ENCODE measurements at places on chromosomes 3 and 15. TPM values are rescaled to one million over a fixed set of nuclear protein-coding genes. Genes with fewer than 3 reads are reported as not detected.

Gene MEX3B
- total RNA-seq: 2.0 TPM

Gene EPHB1
- 0.73 TPM for total RNA-seq

Gene SLC6A1
- not detected for total RNA-seq

Gene ITGA11
- total RNA-seq: 0.20 TPM

Gene KLHL6
- total RNA-seq: not detected

Gene ECT2
- 67.4 TPM for total RNA-seq

Gene GOLGA8K
- total RNA-seq: not detected

Gene NLGN1
- total RNA-seq: 2.9 TPM

Gene AP3S2
- total RNA-seq: 36.7 TPM

Gene CLPX
- total RNA-seq: 33.2 TPM

Gene SLC28A2
- not detected for total RNA-seq

Gene CCR9
- not detected for total RNA-seq

Gene FANCI
- 22.8 TPM for total RNA-seq

Gene RPL29
- 932 TPM for total RNA-seq

Gene LSAMP
- total RNA-seq: under 0.01 TPM

Gene GNAT1
- not detected for total RNA-seq

Gene MYO1E
- 235 TPM for total RNA-seq
